Stimulated activated CD8-positive, alpha-beta memory T cell treated with anti-CD3 and anti-CD28 coated beads, Interleukin-15, amount 100 ng/mL, for 1 hour (primary cell): ENCODE measurements at places on chromosomes 5 and 9.

DNA sequence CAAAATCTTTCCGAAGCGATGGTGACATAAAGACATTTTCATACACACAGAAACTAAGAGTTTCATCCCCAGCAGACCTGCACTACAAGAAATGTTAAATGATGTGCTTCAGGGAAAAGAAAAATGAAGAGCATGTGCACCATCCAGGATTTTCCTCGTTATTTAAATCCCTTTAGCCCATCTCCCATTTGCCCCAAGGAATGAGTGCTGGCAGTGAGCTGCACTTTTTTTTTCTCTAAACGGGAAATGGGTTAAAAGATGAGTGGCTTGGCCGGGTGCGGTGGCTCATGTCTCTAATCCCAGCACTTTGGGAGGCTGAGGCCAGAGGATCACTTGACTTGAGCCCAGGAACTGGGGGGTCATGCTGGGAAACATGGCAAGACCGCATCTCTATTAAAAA is 6.8 kb upstream of the LRRC14B start:
- no peak for DNase-seq

- DNase-seq = no peak
These were observed 102.2 kb upstream of the EQTN start for GRCh38 chr9:27398982-27399653.

GRCh38 chr5:39342460-39342859 is 21.8 kb downstream of the C9 start:
- no peak for DNase-seq

- DNase-seq = no peak
These were observed 3.3 kb downstream of the ABLIM3 start for GRCh38 chr5:149144637-149145036.

- no peak for DNase-seq
These were observed 29.4 kb downstream of the ERBIN start for GRCh38 chr5:65955746-65956145.

DNA sequence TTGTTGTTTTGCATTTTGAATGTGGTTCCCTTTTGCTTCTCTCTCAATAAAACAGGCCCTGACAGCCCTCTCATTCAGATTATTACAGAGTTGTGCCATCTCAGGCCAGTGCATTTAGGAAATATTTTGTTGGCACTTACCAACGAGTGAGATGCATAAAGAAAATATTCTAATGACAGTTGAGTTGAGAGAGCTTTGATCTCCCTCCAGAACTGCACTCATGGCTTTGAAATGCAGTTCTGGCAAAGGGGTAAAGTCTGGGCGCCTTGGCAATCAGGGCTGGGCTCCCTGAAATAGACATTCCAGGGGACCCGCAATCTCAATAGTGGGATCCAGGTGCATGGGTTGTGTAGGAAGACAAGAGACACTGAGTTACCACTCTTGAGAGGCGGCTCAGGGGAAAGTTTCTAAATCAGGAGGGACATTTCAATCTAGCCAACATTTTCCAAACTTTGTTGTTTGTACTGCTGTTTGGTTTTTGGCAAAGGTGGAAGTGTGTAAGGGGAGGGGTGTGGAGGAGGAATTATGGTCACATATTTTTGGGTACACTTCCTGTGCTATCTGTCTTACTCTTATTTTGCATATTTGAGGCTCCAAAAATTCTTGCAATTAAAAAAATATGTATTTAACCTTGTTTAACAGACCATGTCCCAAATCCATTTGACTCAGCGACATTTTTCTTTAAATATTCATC is 48.8 kb downstream of the PAPPA start:
- no peak for DNase-seq

DNA sequence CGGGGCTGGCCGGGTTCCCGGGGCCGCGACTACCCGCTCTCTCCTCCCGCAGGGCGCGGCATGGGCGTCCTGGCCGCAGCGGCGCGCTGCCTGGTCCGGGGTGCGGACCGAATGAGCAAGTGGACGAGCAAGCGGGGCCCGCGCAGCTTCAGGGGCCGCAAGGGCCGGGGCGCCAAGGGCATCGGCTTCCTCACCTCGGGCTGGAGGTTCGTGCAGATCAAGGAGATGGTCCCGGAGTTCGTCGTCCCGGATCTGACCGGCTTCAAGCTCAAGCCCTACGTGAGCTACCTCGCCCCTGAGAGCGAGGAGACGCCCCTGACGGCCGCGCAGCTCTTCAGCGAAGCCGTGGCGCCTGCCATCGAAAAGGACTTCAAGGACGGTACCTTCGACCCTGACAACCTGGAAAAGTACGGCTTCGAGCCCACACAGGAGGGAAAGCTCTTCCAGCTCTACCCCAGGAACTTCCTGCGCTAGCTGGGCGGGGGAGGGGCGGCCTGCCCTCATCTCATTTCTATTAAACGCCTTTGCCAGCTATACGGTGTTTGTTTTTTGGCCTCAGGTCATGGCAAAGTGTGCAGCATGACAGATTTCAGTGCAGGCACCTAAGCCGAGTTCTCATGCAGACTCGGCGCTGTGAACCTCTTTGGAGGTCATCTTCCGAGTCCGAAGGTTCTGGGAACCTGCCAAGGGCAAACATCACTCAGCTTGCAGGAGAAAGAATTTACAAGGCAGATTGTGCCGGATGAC is 516 bp downstream of the MRPL41 start:
- no peak for DNase-seq

DNA sequence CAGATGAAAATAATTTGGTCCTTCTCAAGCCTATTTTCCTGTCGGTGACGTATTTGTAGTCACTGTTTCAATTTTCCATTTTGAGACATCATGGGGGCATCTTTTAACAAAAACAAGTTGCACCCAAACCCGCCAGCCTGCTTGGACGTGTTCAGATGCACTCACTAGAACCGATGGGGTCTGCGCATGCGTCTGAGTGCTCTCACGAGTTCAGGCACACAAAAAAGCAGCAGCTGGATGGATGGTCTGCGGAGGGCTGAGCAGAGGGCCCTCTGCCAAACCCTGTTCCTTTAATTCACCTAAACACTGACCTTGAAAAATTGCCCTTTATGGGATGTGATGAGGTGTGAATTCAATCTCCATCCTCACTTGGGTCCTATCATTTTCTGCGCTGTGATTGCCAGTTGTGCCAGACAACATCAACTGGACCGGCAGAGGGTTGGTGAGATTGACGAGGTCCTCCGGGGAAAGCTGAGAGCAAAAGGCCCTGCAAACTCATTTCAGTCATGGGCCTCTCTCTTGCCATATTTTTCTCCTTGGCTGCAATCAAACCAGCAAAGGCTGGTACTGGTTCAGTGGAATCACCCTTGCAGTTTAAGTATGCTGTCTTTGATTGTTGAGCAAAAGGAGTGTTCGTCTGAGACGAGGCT is 251.9 kb downstream of the NFIB start:
- no peak for DNase-seq

DNA sequence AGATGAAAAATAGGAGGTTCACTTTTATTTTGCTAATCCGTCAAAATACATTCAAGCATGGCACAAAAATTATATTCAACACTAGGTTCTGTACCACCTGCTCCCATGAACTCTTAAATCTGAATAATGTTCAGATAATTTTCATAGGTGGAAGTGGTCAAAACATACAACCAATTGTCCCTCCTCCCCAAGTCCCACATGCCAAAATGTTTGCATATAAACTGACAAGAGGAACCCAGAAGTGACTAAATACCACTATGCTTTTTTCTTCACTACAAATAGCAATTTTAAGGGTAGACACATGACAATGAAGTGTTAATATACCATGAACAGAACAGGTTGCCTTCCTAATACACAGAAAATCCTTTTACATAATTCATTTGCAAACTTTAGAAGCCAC is 3.7 kb downstream of the HNRNPA0 start:
- DNase-seq = no peak

DNA sequence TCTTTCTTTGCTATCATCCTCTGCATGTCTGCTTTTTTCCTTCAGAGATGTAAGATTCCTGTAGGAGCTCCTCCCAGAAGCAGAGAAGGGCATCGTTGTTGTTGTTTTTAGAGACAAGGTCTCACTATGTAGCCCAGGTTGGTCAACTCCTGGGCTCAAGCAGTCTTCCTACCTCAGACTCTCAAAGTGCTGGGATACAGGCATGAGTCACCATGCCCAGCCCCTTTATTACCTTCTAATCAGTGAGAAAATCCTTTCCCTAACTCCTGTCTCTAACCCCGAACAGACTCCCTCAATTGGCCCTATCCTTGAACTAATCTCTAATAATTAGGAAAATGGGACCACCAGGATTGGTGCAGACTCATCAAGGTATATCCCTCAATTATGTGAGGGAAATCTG is 64.4 kb downstream of the GALNT10 start:
- no peak for DNase-seq

GRCh38 chr5:112800891-112801290 is 60.2 kb upstream of the SRP19 start:
- no peak for DNase-seq

DNA sequence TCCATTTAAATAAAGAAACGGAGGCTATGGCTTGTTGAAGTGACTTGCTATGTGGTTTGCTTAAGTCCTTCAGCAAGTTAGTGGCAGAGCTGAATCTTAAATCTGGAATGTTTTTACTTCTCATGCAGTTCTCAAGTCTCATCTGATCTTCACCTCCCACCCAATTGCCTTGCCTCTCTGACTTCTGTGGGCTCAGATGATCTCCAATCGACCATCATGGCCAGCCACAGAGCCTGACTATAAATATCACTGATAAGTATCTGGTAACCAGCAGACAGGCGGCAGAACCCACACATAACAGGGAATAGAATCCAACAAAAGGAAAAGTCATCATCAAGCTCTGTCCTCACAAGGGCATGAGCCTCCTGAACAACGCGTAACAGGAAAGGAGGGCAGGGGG is 149.9 kb downstream of the FAM114A2 start:
- DNase-seq = no peak

DNA sequence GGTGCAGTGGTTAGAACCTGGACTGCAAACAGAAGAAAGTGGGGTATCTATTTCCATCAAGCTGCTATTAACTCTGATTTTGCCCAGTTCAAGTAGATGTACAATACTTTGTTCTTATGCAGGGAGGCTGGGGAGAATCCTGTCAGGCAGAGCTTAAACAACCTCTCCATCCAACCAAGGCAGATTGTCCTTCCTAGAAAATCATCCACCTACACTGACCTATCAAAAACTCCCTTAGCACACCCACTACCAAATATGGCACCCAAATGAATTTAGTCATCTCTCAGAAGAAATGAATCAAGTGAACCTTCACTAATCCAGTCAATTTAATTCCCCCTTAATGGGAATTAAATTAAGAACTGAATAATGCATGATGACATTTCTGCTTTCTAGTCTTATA is 18.4 kb upstream of the HEMGN start:
- no peak for DNase-seq

DNA sequence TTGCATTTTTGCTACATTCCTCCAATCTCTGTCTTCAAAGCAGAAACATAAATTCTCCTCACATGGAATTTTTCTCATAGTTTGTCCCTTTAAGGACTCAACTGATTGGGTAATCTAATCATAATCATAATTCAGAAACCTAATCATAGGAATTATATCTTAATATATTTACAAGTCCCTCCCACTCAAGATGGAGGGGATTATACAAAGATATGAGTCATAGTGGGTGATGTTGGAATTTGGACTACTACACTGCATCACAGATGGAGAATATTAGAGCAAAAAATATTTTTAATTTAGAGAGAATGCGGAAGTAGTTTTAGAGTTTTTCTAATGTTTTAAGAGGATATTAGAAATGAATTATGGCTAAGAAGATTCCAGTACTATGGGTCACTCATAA is 1034.0 kb downstream of the DTWD2 start:
- no peak for DNase-seq

DNA sequence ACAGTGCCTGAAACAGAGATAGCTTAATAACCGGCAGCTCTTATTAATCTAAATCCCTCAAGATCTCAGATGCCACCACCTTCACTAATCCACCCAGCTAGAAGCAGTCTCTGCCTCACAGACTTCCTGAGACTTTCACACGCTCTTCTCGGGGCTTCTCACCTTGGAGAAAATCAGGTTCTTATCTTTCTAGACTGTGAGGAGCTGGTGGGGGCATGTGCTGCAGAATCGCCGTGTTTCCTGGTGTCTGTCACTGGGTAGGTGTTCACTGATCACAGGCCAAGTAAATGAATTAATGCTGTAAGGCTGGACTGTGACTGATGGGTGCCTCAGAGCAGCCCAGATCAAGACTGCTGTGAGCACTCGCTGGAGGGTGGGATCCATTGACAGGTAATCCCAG is 101.7 kb downstream of the PSD2 start:
- DNase-seq = no peak

- no peak for DNase-seq
These were observed 40.8 kb upstream of the LARP1 start for GRCh38 chr5:154714266-154714986.

DNA sequence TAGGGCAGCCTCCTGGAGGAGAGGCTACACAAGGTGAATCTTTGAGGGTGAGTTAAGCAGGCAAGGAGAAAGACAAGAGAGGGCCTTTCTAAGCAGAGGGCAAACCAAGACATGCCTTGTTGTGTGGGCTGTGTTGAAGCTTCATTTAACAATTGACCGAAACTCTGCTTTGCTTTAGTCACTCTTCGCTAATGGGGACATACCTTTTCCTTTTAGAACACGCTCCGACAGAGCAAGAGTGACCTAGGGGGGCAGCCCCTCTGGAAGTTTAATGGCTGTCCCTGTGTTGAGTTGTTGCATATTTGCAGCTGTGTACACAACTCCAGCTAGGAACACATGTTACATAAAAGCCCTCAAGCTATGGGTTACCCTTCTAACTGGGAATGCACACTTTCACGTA is 218.1 kb upstream of the WWC1 start:
- DNase-seq = no peak

DNA sequence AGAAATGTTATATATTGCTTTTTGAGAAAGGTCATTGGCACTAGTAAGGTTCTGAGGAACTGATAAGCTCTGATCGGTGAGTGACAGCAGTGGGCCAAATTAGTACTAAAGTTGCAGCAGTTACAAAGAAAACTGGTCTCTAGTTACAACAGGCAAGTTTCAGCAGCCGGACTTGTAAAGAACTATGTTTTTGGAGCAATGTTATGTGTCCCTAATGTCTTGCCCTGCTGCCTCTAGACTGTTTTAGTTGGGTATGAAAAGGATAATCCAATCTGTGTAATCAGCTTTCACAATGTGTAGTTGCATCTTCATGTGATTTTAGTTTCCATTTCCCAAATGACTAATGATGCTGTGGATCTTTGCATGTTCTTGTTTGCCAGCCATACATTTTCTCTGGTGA is 113.5 kb downstream of the CAMK4 start:
- no peak for DNase-seq

DNA sequence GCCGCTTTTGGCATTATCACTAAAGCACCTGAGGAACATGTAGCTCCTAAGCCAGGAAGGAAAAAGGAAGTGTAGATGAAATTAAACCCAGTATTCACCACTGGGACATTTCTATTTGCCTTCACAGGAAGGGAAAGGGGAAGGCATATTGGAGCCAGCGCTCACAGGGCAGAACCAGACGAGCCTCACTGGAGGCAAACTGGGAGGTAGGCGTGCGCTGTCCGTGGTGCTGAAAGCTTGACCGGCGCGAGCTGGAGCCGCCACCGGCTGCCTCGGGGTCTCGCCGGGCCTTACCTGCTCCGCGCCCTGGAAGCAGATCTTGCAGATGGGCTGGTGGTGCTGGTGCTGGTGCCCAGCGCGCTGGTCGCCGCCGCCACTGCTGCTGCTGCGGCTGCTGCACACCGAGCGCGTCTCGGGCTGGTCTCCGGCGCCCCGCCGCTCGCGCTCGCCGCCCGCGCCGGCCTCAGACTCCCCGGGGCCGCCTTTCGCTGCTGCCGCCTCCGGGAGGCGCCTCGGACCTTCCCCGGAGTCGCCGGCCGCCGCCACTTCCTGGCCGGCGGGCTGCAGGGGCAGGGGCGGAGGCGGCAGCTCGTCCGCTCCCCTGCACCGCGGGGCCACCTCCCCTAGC is 732 bp downstream of the MARCHF11 start:
- DNase-seq = peak; percentile 0

- DNase-seq = no peak
These were observed 46.1 kb upstream of the PPARGC1B start for GRCh38 chr5:149683964-149684363.

- DNase-seq = no peak
These were observed 247.7 kb upstream of the DMRT1 start for GRCh38 chr9:593809-594208.
